ENCODE measurements at places on chromosomes 13 and 19.

- no peak for DNase-seq
Measured at GRCh38 chr19:7074705-7075282, 5.3 kb downstream of the ZNF557 start.

- DNase-seq = no peak
Measured at GRCh38 chr13:27440408-27440807, 10.0 kb downstream of the MTIF3 start.

- DNase-seq = peak; percentile 55
Measured at GRCh38 chr19:1223018-1223855, 14.6 kb downstream of the CBARP start.

GRCh38 chr13:53901593-53901992 is 873.0 kb downstream of the OLFM4 start:
- DNase-seq = no peak

GRCh38 chr13:80400164-80400864 is 59.4 kb upstream of the SPRY2 start:
- DNase-seq = no peak

DNA sequence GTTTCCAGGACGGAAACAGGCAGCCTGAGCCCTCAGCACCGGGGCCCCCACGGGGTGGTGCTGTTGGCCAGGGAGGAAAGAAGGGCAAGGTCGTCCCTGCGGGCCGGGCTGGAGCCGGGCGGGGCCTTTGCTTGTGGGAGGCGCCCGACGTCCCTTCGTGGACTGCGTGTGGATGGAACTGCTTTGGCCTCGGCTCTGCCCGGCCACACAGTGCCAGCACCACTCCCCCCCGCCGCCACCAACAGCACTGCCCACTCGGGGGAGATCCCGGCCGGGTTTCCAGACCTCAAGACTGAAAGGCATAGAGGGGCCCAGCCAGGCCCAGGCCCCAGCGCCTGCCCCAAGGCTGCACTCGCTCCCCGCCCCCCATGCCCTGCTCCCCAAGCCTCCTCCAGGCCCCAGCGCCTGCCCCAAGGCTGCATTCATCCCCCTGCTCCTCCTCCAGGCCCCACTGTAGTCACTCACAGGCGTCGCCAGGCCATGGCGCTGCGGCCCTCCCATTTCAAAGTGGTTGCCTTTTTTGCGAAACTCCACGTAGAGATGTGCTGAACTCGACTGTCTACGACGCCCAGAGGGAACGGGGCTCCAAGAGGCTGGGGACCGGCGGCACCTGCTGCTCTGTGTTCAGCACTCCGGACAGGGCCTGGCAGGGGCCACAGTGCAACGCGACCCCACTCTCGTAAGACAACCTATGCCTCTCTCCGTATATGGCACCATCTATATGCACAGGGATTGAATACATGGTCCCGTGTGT is 22.5 kb downstream of the C13orf46 start:
- DNase-seq = peak; percentile 76

GRCh38 chr19:53076984-53077383 is 26.2 kb downstream of the ZNF160 start:
- peak; percentile 61 for DNase-seq

All from fibroblast of pulmonary artery (primary cell).